Stimulated activated CD8-positive, alpha-beta memory T cell treated with anti-CD3 and anti-CD28 coated beads, Interleukin-7, amount 100 ng/mL, for 24 hours (primary cell): ENCODE measurements at places on chromosomes 16 and 17.

GRCh38 chr17:50188921-50189549 is 12.4 kb downstream of the COL1A1 start:
- DNase-seq, result no peak

DNA sequence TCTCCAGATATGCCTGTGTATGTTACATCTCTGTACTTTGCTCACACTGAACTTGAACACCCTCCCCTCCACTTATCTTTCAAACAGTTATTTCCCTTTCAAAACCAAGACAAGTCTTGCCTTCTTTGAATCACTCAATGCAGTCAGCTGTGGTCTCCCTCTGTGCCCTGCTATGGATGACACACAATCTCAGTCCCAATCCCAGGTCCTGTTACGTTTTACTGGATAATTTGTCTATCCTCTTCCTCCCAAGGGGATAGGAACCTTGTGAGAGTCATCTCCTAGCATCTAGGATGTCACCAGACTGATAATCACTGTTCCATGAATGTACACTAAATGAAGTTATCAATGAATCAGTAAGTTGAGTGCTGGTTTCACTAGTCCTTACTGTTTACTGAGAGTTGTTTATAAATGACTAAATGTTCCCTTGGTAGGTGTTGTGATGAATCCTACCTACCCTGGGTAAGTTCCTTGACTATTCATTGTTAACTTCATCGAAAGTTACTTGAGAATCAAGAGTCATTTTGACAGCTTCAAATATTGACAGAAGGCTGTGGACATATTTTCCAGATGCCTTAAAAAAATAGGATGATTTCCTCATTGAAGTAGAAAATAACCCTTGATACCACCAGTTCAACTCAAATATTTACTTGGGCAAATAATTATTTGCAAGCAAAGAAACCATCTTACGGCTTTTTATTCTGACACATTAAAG is 244.9 kb downstream of the PRKCA start:
- DNase-seq, result no peak

GRCh38 chr16:983044-984030 is 1.8 kb downstream of the SOX8 start:
- no peak for DNase-seq

GRCh38 chr17:58614859-58615459 is 76.9 kb downstream of the TEX14 start:
- DNase-seq, result no peak

DNA sequence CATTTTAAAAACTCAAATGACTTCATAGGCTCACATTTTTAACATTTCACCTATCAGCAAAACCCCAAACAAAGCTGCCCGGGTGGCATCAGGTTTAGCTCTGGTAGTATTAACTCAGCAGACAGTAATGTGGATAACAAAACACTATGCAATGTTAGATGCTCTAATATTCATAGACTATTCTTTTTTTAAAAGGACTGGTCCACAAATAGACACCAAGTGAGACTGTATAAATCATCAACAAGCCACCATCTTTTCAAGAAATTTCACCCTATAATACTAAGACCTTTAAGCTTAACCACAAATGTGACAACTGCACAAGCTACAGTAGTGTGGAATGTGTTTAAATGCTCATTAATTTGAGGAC is 20.2 kb downstream of the SNN start:
- no peak for DNase-seq

DNA sequence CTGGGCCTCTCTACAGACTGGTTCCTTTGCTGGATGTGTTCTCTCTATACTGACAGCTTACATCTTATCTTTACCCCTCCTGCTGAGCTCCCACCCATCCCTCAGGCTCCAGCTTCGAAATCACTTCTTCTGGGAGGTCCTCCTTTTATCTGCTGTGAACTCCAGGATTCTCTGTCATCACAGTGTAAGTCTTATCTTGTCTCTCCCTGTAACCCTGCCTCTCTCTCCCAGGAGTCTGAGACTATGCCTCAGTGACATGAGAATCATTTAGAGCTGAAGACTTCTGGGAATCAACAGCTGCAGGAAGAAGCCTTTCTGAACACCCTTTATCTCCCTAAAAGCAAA is 148.1 kb upstream of the HS3ST3A1 start:
- no peak for DNase-seq

DNA sequence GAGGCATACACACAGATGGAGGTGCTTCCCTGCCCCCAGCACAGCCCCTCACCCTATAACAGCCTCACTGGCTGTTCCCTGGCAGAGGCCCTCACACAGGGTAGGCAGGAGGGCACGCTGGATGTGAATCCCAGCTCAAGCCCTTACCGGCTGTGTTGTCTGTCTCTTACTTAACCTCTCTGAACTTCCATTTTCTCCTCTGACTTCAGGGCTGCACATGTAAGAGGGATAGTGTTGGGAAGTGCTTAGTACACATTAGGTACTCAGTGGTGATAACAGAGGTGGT is 24.6 kb upstream of the EIF1 start:
- no peak for DNase-seq

DNA sequence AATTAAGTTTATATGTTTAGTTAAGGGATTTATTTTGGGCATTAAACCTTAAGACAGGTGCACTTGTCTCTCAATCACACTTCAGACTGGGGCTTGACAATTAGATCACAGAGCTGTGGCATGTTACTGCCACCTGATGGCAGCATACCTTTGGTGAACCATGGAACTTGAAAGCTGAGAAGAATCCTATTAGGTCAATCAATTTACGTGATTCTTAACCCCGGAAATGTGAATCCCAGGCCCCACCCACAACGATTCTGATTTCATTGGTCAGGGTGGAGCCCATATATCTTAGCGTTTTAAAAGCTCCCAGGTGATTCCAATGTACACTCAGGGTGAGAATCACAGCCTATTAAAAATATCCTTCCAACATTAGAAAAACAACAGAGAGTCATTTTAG is 91.0 kb downstream of the GSG1L start:
- DNase-seq, result peak; percentile 0

DNA sequence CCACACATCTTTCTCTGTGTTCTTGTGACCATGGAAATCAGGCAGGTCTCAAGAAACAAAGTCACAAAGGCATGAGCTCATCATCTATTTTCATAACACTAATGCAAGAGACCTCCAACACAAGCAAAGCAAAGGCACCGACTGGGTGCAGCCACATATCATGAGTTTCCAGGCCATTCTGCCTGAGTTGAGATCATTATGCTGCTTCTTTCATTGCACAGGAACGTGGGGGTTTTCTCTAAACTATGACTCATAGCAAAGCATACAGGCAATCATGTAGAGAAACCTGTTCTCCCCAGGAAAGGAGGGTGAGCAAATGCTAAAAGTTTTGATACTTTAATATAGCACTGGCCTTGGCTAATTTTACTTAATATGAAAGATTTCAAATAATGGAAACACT is 60.7 kb downstream of the GRIN2A start:
- DNase-seq, result no peak

GRCh38 chr17:33291248-33292200 is 1.6 kb downstream of the ASIC2 start:
- no peak for DNase-seq

DNA sequence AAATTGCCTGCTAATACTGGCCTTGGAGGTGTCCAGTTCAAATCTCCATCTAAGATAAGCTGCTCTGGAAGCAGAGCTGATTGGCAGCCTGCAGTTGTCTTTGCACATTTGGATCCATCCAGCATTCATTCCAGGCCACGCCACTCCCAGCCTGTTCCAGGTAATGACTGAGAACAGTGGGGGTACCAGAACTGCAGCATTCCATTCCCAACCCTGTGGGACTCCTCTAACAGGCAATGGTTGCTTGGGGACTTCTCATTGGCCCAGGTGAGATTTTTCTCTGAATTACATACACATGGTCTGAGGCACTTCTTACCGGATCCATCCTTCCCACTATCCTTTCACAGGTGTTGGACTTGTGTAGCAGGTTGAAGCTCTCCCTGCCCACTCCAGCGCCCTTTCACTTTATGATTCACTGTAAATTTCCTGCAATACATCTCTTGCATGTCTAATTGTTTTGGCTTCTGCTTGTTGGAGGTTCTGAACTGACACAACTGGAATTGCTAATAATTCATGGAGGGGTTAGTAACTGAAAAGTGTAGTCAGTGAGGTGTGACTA is 206.1 kb upstream of the ZFHX3 start:
- DNase-seq, result no peak

DNA sequence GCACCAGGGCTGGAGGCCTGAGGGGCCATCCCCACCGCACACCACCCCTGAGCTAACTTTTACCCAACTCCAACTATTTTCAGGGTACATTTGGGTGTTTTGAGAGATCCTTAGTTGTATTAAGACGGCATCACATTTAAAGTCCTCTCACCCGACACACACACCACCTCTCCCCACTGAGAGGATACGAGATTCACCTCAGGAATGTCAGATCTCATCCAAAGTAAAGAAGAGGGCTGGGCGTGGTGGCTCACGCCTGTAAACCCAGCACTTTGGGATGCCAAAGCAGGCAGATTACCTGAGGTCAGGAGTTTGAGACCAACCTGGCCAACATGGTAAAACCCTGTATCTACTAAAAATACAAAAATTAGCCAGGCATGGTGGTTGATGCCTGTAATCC is 88.4 kb downstream of the RBFOX3 start:
- DNase-seq, result no peak
